ENCODE measurements at places on chromosomes 5 and 9.

GRCh38 chr9:135490166-135490870 lies 10.2 kb upstream of the MRPS2 start:
- no peak for DNase-seq

DNA sequence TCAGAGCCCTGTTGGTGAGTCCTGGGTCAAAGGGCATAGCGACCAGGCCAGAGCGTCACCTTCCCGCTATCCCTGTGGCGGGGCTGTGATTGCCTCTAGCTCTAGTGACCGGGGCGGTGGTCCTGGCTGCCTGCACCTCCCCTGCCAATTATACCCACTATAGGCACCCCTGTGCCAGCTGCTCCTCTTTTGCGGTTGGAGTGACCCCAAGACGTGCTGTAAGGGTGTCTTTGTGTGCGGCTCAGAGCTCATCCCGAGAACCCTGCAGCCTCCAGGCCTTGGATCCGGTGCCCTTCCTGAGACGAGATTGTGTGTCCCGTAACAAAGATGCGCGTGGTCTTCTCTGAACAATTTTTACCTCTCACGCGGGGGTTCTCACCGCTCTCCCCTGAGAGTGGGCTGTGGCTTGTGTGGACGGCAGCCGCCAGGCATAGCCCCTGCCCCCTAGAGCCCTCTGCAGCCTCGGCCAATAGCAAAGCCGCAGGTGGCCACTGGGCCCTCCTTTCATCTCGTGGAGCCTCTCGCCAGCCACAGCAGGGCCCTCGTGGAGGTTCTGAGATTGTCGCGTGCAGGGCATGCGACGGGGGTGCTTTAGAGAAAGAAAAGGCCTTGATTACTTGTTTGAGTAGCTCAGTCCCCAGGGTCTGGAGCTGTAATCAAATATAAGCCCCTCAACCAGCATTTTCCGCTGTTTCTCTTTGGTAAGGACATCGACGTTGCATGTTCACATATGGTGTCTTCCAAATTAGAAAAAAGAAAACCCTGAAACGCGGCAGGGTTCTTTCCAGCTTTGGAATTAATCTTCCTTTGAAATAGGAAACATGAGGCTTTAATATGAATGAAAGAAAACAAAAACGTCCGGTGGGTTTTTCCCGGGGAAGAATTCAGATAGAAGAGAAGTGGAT lies 10.7 kb downstream of the NKD2 start:
- DNase-seq = no peak

- no peak for DNase-seq
Measured at GRCh38 chr9:133344979-133345378, 3.0 kb downstream of the MED22 start.

DNA sequence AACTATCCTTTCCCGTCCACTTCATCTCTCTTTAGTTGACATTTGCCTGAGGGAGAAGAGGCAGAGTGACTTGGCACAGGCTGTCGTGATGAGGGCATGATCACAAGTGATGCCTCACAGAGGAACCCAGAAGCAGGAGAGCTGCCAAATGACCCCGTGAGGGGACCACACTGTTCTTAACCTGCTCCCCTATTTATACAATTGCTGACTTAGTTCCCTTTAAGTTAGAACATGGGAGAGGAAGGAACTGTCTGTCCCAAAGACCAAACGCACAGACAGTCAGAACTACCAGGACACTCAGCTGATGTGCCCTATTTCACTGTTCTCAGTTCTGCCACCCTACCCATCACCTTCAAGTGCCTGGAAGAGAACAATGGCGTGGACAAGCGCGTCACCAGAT lies 73.7 kb downstream of the SLC1A3 start:
- no peak for DNase-seq

GRCh38 chr9:93634311-93635185 lies 58.2 kb downstream of the PHF2 start:
- no peak for DNase-seq

DNA sequence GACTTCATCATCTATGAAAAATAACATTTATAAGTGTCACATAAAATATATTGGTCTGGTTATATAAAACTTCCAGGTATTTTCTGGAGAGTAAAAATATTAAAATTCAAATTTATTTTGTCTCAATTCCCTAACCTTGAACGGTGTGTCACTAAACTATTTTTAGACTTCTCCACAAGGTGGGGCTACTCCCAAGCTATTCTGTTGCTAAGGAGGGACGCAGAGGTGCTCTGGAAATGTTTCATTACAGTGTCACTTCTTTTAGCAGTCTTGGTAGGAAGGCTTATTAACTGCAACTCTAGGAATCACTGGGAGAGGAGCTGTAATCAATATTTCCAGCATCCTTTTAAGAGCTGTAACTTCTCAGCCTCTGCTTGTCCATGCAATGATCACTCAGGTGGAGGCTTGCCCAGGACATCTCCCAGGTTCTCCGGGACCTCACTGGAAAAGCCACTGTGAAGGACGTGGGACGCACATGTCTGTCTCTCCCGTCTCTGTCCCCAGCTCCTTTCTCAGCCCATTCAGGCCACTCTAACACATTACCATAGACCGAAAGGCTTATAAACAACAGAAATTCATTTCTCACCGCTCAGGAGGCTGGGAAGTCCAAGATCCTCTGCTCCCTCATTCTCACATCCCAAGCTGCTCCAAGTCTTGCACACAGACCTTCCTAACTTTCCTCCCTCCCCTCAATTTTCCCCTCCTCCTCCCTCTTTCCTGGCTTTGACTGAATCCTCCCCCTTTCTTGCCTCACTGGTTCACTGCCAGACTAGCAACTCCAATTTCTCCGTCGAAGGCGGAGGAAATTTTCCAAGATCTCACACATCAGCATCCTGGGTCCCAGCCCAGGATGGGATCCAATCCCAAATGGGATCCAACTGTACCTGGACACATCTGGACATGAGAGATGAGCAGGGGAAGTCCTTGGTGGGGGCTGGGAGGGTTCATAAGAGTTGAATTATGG lies 32.7 kb upstream of the DNAH5 start:
- DNase-seq = no peak
